ENCODE measurements at places on chromosomes 2 and 18. TPM values are rescaled to one million over a fixed set of nuclear protein-coding genes. Genes with fewer than 3 reads are reported as not detected.

KIF5C gene
- total RNA-seq = 0.52 TPM

CRYGC gene
- not detected for total RNA-seq

CDK5R2 gene
- not detected for total RNA-seq

TWIST2 gene
- 2.6 TPM for total RNA-seq

ABCB11 gene
- total RNA-seq = 0.25 TPM

REG3G gene
- total RNA-seq = not detected

HOXD4 gene
- total RNA-seq = 0.22 TPM

HOXD3 gene
- total RNA-seq = 0.27 TPM

ITGB6 gene
- total RNA-seq = 4.4 TPM

TXNDC2 gene
- not detected for total RNA-seq

CAB39 gene
- total RNA-seq = 86.2 TPM

CFAP65 gene
- total RNA-seq = not detected

DNA sequence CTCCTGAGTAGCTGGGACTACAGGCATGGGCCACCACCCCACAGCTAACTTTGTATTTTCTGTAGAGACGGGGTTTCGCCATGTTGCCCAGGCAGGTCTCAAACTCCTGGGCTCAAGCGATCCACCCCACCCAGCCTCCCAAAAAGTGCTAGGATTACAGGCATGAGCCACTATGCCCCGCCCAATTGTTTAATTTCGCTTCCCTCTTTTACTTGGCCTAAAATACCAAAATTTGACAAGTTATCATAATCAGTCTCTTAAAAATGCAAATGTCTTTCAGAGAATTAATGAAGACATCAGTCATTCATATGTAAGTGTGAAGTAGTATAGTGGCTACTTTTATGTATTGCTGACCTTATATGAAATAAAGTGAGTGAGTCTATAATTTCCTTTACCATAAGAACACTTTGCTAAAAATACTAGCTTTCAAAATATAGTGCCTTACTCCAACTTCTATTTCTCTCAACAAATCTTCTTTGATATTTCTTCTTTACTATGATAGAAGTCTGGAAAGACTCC is 9.8 kb downstream of the FBXO11 start:
- no peak for DNase-seq

DNA sequence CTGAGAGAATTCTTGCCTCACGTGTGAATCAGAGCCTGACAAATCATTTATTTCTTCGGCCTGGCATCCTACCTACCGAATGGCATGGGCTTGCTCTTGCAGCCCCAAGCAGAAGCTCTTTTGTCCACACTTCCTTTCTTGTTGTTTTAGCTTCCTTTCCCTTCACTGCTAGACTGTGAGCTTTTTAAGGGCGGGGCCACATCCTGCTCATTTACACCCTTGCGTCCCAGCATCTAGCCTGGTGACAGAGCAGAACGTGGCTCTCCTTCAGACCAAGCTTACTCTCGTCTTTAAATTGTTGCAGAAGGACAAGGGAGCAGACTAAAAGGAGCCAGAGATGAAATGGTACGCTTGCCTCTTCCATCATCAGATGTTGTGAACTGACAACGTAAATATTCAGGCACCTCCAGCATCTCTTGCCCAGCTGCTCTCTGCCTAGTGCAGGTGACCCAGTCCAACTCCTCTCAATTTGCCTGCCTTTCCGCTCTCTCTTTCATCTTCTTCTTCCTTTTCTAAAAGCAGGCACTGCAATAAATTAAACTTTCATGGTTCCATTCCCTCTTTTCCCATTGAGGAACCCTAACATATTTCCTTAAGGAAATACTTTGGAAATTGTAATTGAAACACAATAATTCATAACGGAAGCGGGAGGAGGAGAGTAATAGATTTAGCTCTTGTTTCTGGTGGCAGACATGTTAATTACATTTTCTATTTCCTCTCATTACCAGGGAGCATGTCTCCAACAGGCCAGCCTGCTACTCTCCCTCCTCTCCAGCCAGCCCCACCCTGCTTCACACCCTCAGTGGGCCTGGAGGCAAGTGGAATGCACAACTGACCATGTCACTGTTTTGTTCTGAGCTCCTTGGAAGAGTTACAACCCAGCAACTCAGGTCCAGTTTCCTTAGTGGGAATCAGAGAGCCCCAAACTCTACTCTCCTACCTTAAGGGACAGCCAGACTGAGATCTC is 228.1 kb upstream of the TRIB2 start:
- DNase-seq = no peak

GRCh38 chr2:115165529-115166109 is 723.2 kb downstream of the DPP10 start:
- DNase-seq = no peak

DNA sequence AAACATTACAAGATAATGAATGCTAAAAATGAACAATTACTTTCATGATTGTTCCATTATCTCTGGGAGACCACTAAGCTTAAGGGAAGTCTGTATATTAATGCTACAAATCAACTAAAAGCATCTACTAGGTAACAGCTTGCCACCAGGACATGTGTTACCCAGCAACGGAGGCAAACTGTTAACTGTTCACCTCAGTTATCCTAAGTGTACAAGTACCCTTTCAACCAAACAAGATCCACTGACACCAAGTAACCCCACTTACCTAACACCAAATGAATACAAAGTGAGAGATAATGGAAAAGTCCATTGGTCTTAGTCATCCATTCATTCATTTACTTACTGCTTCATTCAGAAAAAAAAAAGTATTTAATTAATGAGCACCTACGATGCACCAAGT is 54.7 kb upstream of the KIDINS220 start:
- no peak for DNase-seq

GRCh38 chr2:8252997-8253694 is 428.7 kb upstream of the ID2 start:
- no peak for DNase-seq

DNA sequence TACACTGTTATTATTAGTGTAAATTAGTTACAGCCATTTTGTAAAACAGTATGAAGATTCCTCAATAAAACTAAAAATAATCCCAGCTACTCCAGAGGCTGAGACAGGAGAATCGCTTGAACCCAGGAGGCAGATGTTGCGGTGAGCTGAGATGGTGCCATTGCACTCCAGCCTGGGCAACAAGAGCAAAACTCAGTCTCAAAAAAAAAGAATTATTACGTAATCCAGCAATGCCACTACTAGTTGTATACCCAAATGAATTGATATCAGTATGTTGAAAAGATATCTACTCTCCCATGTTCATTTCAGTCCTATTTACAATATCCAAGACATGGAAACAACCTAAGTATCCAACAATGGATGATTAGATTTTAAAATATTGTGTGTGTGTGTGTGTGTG is 313.6 kb downstream of the EPHA4 start:
- DNase-seq = no peak

- DNase-seq = no peak
Measured at GRCh38 chr18:71529703-71530303, 1014.3 kb downstream of the CBLN2 start.

- DNase-seq = no peak
Measured at GRCh38 chr2:144560251-144560650, 40.3 kb upstream of the ZEB2 start.

DNA sequence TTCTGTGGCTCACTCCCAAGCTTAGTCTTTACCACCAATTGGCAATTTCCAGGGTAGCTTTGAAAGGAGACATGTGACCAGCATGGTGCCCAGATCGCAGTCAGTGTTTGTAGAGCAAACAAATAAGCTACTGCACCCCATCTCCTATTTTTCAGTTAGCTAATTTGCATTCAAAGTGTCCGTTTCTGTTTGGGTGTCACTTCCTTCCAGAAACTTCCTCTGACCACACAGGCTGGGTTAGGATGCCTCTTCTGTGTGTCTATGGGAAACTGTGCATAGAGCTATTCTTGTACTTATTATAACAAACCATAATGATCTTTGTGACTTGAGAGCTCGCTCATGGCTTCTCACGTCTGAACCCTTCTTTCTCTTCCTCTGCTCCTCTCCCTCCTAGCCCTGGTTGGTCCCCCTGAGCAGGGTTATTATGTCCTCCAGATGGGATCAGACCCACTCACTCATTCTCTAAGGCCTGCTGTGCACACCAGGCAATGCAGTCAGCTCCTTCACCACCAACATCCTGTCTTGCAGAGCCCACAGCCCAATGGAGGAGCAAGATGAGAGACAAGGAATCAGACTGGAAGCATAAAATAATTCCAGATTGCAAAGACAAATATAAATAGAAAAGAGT is 101.2 kb upstream of the ALK start:
- no peak for DNase-seq

DNA sequence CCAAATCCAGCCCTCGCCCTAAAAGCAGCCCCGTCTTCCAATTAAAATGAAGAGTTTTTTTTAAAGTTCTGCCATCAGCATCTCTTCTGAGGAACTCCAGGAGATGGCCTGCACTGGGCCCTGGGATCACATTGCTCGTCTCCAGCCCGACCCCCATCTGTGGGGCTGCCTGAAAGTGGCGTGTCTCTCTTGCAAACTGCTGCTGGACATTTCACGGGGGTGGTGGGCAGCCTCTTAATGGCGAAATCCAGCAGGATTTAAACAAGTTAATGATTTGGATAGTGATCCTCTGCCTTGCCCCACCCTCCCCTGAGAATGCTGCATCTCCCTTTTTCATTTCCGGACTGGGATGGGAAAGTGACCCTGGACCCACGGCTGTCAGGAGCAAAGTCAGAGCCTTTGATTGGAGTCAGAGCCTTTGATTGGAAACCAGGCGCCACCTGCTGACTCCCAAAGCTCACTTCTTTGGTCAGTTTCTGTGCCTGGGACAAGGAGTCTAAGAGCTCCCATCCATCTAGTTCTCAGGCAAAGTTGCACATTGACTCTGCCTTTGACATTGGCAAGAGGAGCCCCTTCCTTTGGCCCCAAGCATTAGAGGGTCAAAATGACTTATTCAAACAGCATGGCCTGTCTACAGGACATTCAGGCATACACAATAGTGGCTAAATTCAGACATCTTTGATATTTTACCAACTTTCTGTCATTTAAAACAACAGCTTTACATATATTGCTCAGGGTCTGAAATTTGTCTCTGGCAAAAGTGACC is 155.2 kb downstream of the SH3BP4 start:
- DNase-seq = peak; percentile 76

GRCh38 chr18:8163286-8163959 is 445.8 kb upstream of the RAB12 start:
- DNase-seq = no peak

GRCh38 chr2:159875083-159875482 is 77.1 kb upstream of the CD302 start:
- no peak for DNase-seq

DNA sequence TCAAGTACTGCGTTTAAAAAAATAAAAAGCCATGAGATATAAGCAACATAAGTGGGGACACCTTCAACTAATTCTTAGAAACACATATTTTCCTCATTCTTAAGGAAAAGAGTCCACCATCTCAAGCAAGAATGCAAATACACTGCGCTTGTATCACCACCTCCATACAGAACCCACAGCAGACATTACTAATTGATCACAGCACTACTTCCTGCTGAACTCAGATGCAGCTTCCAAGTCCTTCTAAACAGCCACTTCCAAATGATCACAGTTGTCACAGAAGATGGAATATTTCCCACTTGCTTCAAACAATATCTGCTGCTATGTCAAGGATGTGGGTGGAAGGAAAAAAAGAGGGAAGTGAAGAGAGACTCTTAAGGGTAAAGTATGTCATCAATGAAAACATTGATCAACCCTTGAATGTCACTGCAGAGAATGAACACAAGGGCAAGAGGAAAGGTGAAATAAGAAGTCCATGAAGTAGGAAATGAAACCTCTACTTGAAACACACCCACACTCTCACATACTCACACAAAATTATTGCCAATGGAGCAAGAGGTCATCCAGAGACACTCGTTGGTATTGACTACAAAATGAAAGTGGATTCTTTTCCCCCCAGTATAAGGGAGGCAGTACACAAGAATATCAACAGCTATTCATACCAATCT is 22.1 kb downstream of the TGFA start:
- no peak for DNase-seq

- no peak for DNase-seq
Measured at GRCh38 chr2:111622859-111623258, 261.1 kb downstream of the ANAPC1 start.

DNA sequence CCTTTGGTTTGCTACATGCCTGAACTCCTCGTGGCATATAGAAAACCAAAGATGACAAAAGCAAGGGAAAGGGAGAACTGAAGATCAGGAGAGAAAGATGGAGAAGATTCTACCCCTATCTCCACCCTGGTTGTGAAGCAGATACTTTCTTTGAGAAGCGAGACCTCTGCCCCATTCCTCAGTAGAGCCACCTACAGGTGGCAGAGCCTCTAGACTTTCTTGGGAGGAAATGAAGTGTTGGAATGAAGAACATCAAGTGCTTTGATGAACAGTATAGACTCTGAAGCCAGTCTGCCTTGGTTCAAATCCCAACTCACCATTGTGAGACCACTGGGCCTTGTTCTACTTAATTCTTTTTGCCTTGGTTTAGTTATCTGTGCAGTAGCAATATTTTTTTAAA is 348.8 kb upstream of the ETAA1 start:
- DNase-seq = no peak

- no peak for DNase-seq
Measured at GRCh38 chr18:13292736-13293135, 74.2 kb downstream of the LDLRAD4 start.

DNA sequence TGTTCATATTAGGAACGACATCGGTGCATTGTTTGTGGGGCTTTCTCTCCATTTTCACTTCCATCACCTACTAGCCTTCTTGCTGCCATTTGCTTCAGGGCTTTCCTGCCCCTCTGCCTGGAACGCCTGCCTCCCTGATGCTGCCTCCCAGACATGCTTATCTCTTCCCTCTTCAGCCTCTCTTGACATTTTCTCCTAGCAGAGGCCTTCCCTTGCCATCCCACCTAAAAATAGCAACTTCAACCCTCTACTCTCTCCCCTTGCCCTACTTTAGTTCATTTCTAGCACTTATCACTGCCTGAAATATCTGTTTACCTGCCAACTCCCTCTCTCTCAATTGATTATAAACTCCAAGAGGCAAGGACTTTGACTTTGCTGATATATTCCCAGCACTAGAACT is 210.3 kb downstream of the SP3 start:
- no peak for DNase-seq

GRCh38 chr2:187424146-187424545 is 23.9 kb downstream of the CALCRL start:
- no peak for DNase-seq

- DNase-seq = no peak
Measured at GRCh38 chr2:27638037-27638637, 9.3 kb downstream of the GPN1 start.

- no peak for DNase-seq
Measured at GRCh38 chr18:67705748-67706147, 189.2 kb upstream of the DSEL start.

GRCh38 chr18:26057344-26057773 is 33.1 kb downstream of the SS18 start:
- no peak for DNase-seq

- no peak for DNase-seq
Measured at GRCh38 chr2:98896416-98896815, 39.6 kb downstream of the CRACDL start.

Data from left ventricle myocardium superior (tissue), 1 donor.